Stimulated activated naive CD8-positive, alpha-beta T cell treated with anti-CD3 and anti-CD28 coated beads, Interleukin-15, amount 100 ng/mL, for 72 hours (primary cell): ENCODE measurements at places on chromosomes 3 and 15.

DNA sequence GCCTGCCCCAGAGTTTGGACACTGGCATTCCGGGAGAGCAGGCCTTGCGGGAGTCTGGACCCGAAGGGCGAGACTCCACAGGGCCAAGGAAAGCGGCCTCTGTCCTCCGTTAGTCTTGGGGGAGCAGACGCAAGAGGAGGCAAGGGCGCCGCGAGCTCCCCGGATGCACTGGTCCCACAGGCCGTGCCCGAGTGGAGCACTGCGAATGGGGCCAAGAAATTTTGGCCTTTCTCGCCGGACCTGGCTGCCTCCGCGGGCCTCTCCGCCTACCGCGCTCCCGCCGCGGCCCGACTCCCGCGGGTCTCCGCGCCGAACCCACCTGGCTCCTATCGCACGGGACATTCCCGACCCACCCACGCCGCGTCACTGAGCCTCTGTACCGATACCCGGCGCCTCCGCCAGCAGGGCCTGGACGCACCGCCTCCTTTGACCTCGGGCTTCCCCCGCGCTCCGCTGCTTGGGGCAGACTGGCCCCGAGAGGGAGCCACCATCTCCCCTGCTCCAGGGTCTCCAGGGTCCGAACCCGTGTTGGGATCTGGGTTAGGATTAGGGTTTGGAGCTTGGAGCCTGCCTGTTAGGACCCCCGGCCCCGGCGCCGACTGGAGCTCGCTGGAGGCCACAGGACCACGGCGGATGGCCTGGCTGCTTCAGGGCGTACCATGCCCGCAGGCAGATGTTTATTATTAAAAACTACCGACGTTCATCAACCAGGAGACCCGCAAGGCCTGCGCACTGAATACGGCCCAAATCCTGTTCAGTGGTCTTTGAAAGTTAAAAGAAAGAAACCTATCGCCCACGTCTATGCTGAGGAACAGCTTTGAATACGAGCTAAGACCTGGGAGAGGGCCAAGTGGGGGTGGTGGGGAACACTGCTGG, 11.7 kb downstream of the SHOX2 start:
- no peak for DNase-seq

GRCh38 chr15:45790325-45790943, 155.6 kb downstream of the SQOR start:
- DNase-seq = no peak

DNA sequence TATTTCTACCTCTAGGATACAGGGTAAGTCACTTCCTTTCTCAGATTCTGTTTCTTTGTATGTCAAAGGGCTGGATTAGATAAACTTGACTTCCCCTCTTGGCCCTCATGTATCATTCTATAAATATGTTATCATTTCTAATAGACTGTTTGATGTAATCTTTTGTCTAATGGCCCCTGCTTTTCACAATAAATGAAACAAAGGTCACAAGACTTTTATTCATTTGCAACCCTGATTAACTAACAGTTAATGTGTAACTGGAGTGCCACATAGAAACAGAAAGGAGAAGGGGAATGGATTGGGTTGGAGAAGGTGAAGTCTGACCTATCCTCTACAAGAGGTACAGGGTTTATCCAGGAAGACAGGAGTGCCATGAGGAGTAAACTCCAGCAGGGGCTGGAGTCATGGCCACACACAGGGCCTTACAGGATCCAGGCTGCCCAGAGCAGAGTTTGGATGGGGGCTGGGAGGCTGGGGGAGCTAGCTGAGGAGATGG, 8.0 kb upstream of the B3GNT5 start:
- no peak for DNase-seq

GRCh38 chr3:46517016-46517783, 19.4 kb downstream of the RTP3 start:
- no peak for DNase-seq

- no peak for DNase-seq
These were observed 20.1 kb upstream of the BCL6 start for GRCh38 chr3:187765342-187765741.

DNA sequence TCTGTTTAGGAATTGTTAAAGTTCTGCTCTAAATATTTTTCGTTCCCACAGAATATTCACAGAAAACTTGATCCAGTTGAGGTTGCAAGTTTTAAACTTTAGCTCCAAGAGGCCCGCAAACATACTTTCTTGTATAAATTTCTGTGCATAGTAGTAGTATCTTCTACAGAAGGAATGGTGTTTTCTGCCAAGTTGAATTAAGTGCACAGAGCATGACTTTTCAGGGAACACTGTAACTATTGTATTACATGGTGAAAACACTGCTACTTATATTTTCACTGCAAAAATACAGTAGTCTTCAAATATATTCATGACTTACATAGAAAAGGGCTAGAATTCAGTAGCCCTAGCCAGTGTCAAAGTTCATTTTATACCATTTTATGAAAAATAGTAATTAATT, 67.0 kb downstream of the SUCNR1 start:
- DNase-seq = no peak

- DNase-seq = no peak
These were observed 1.5 kb upstream of the ISLR start for GRCh38 chr15:74171965-74172541.

DNA sequence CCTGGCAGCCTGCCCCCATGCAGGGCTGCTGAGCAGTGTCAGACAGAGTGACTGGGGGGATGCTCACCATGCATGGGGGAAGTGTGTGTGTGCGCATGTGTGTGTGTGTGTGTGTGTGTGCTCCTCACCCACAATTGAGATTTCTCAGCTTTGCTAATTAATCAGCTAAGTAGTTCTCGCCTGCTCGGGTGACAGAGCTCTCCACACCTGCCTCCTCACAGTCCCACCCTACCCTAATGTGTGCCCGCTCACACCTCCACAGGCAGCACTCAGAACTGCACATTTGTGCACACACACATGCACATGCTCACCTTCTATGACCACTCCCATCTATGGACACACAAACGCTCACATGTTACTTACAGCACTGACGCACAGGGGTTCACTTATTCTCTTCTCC, 37.3 kb downstream of the CACNA2D2 start:
- no peak for DNase-seq

- no peak for DNase-seq
These were observed 66.6 kb upstream of the TAMM41 start for GRCh38 chr3:11913316-11913715.

- peak; percentile 39 for DNase-seq
These were observed 119.9 kb downstream of the LMLN start for GRCh38 chr3:198079771-198080520.

DNA sequence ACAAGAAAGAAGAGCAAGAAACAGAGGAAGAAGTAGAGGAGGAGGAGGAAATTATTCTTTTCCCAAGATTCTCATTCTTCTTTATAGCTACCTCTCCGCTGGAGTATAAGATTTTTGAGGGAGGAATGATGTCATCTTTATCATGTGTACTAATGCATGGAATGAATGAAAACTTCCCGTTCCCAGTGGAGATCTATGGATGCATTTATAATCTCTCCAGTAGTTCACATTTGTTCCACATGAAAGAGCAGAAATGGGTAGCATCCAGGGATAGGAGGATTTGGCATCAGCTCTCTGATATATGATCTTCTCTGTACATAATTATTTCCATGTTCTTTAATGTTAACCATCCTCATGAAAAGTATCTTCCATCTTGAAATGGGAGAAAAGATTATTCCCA, 244.4 kb downstream of the ADAMTSL3 start:
- no peak for DNase-seq

DNA sequence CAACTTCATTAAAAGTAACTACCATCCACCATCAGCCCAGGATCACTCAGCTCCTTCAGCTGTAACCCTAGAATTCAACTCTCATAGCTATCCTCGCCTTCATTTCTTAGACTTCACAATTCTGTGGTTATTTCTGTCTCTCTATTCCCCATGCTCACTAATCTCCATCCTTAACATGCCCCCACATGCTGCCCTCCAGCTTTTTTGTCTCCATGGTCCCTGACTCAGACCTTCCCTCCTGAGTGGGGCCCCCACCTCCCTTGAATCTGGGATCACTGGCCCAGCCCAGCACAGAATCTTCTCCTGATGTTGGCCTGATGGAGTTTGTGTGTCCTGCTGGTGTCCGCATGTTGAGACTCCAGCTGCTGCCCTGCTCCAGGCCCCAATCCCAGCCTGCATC, 41.7 kb downstream of the CHST14 start:
- no peak for DNase-seq

GRCh38 chr15:68000754-68001153, 53.4 kb upstream of the PIAS1 start:
- DNase-seq = no peak

DNA sequence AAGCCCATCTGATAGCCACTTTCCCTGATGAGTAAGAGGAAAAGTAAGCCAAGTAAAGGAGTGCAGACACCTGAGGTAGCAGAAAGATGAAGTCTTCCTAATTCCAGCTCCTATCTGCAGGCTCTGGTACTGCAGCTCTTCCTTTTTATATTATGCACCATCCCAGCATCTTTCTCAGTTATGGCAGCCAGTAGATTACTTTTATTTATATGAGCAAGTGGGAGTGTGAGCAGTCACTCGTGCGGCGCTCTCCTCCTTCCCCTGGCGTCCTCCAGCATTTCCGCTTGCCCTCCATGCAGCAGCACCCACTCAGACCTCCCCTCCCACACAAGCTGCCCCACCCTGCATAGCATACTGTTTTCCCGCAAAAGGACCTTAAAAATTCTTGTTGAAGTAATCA, 465.9 kb upstream of the DPPA4 start:
- DNase-seq = no peak

- no peak for DNase-seq
These were observed 20.9 kb downstream of the CEP70 start for GRCh38 chr3:138573138-138573537.

DNA sequence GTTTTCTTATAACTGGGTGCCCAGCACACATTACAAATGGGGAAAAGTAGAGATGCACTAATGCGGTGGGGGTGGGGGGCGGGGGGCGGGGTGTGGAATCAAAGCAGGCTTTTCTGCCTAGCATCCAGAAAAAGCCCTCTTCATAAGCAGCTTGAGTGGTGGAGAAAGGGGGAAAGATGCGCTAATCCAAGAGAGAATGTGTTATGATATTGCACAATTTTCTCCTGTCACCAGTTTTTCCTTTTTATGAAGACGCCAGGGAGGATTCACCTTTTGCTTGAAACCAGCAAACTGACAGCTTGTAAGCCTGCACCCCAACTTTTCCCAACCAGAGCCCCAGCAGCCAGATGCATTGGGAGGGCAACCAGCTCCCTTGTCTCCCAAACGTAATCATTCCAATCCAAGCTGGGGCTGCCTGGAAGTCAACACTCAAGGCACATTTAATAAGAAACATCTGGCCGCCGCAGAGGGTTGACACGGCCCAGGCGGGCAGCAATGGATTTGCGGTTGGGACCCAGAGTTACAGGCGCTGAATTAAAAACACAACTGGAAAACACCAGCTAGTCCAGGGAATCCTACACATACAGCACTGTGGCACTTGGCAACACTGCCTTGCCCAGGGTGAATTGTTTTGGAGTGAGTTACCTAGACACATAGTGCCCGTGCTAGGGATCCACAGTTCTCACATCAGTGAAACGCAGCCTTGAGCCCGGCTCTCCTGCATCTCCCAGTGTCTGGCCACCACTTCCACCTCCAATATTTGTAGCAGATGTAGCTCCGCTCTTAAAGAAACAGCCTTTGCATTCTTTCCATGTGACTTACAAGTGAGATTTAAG, 218.5 kb upstream of the PRICKLE2 start:
- no peak for DNase-seq

DNA sequence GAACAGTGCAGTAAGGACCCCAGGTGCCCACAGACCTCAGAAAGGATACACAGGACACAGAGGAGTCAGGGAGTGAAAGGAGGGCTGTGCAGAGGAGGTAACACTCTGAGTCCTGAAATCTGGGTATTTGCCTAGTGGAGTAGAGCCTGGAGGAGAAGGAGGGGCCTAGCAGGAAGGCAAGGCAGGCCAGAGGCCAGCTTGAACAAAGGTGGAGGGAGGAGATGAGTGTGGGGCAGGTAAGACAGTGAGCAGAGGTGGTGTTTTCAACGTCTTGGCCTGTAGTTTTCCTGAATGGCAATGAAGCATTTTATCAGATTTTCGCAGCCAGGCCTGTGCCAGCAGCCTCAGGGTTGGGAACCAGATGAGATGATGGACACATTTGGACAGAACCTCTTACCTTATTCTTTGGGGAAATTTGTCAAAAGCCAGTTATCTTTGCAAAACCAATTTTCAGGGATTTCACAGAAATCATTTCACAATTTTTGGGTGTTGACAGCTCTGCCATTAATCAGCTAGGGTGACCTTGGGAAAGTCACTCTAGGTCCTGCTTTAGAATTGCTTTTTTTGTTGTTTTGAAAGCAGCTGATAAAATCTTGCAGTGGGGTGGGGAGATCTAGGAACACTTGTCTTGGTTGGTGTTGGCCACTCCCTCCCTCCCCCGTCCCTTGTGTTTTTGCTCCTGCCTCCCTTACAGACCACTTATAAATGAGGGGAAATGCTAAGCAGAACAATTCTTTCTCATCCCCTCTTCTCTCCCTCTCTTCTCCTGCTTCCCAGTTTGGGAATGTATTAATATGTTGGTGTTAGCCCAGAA, 38.4 kb downstream of the SPSB4 start:
- no peak for DNase-seq

DNA sequence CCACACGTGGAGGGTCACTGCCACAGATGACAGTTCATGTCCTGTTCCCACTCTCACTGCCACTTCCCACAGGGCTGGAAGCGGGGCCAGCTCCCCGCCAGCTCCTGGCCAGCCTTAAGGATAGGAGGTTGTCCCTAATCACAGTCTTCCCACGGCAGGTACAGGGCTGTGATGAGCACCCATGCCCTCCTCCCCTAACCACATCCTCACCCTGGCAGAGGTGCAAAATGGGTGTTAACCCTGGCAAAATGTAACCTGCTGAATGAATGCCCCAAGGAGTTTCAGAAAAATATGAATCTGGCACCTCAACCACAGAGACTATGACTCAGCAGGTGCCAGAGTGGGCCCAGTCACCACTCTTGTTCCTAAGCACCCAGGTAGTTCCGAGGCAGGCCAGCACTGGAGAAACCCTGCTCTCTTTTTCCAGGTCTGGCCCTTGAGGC, 185.1 kb upstream of the TPM1 start:
- no peak for DNase-seq

GRCh38 chr3:136044980-136045745, 79.6 kb downstream of the PPP2R3A start:
- DNase-seq = no peak

DNA sequence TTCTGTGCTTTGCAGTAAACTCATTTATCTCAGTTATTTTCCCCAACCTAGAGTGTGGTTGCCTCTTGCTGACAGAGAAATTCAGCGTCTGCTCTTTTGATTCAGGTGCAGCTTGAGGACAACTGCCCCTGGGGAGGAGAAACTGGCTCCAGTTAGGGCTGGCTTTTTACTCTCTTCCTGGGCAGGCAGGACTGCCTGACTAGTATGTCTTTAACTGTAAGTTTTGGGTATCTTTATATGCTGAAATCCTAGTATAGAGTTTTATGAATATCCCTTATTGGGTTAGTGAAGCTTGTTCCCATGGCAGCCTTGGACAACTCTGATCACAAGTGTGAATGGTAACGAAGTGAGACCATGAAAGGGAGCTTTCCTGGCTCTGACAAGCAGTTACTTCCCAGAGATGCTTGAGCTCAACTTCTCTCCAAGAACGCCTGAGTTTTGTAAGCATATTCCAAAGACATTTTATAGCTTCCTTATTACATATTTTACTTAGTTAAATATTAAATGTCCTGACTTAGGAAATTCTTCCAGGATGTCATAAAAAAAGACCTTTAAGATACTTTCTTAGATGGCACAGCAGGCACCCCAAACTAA, 27.1 kb downstream of the CCNB2 start:
- DNase-seq = no peak
